ENCODE measurements at places on chromosomes 5 and 9.

DNA sequence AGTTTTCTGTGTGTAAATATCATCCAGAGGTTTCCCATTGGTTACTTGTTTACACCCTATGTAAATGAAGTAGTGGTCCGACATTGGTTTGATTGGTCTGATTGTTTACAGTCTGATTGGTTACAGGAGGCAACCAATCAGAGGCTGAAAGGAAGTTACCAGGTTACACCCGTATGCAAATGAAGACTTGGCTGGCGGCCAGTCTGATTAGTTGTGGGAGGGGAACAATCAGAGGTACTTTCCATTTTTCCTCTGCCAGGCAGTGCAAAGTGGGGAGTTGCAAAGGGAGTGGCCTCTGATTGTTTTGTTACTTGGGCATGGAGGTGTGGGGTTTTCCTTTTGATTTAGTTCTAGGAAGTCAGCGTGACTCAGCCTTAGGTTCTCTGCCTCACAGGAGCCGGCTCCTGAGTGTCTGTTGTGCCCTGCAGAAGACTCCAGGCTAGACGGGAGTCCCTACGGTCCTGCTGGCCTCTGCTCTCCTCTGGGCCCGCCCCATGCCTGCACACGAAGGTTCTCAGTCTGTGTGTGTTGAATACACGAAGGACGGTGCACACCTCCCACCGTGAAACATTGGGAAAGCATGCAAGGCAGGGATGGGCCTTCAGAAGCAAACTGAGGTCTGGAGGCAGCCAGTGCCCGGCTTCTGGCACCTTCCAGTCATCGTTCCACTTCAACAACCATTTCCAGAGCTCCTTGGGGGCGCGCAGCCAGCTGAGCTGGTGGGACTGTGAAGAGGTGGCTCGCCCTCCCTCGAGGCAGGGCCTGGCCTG is 42.9 kb downstream of the OLFM1 start:
- no peak for DNase-seq

- DNase-seq = no peak
Measured at GRCh38 chr9:85417674-85418073, 324.1 kb downstream of the AGTPBP1 start.

DNA sequence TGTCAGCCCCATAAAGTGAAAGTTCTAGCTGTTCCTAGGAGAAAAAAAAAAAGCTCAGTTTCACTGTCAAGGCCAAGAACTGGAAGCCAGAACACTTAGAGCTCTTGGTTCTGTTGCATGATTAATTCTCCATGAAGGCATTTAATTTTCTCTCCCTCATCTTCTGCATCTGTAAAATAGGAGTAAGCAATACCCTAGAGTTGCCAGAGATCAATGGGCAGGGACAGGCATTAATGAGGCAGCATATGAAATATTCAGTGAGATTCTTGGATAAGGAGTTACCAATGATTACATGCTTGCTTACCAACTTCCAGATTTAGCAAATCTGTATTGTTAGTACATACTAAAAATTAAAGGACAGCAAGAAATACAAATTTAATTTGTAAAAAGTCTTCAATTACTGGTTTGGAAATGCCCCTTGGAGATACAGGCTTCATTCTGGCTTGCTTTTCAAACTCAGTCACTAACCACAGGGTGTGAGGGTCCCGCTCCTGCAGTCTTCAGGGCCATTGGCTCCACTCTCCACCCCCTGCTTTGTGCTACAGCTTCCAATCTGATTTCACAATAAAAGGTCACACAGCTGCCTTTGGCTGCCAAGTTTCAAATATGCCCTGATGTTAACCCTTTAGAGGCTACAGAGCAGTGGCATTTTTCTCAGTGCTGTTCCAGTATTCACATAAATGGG is 624.6 kb downstream of the BNC2 start:
- no peak for DNase-seq

DNA sequence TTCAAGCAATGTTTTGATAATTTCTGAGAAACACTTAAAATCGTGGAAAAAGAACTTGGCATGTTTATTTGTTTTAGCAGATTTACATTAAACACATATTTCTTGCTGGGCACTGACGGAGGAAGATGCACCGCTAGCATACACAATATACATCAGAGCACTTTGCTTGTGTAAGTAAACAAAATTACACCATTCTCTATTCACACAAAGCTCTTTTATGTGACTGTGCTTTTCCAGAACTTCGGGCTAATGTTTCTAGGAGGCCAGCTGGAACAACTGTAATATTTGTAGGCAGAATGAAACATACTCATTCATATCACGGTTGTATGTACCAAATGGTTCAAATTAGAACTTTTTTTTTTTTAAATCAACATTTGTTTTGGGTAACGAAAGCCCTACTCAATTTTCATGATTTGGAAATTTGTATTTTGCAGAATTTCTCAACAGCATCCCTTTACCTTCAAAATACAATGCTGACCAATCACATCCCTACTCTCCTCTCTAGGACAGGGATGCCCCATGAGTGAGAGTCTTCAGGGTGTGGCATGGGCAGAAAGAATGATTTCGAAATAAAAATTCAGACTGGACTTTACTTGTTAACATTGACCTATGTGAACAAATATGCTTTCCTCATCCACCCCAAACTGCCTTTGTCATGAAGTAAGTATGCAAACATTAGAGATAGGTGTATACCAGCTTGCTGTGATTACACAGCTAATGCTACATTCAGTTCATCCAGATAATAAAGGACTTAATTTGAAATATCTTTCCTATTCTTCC is 425.1 kb downstream of the BNC2 start:
- DNase-seq = no peak

GRCh38 chr5:37060030-37060429 is 183.5 kb downstream of the NIPBL start:
- DNase-seq = no peak
